ENCODE measurements at places on chromosomes 5 and 9. TPM values are rescaled to one million over a fixed set of nuclear protein-coding genes. Genes with fewer than 3 reads are reported as not detected.

DENND1A gene
- polyA plus RNA-seq, result 7.3 TPM

P4HA2 gene
- polyA plus RNA-seq, result 27.2 TPM

CDX1 gene
- polyA plus RNA-seq, result 0.13 TPM

PCDHGA6 gene
- 1.2 TPM for polyA plus RNA-seq

CDHR2 gene
- not detected for polyA plus RNA-seq

THOC3 gene
- 16.2 TPM for polyA plus RNA-seq

KIF4B gene
- polyA plus RNA-seq, result not detected

MYOZ3 gene
- polyA plus RNA-seq, result 4.1 TPM

PCDHB15 gene
- 3.4 TPM for polyA plus RNA-seq

Measured in heart right ventricle (tissue), 16 donors.